ENCODE measurements at places on chromosomes 1 and 21.

DNA sequence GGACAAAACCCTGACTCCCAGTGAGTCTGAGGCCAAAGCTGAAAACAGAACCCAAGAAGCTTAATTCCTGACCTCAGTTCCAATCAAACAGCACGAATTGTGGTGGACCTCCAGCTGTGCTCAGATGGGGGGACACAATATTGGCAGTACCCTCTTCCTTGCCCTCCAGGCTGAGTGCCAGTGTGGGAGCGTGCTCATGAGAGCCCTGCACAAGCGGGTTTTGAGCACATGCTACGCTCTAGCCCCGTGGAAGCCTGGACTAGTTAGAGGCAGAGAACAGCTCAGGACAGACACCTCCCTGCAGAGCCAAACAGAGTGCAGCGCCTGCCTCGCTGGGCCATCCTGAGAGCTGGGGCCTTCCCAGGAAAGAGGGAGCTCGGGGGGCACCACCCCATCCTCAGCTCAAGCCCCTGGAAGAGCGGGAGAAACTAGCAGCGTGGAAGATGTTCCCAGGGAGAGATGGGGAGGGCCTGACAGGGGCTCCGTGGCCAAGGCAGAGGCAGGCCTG, 2.8 kb upstream of the SLC25A34 start:
- DNase-seq, result no peak

- no peak for DNase-seq
These were observed 155.8 kb upstream of the EDN2 start for GRCh38 chr1:41640141-41640751.

DNA sequence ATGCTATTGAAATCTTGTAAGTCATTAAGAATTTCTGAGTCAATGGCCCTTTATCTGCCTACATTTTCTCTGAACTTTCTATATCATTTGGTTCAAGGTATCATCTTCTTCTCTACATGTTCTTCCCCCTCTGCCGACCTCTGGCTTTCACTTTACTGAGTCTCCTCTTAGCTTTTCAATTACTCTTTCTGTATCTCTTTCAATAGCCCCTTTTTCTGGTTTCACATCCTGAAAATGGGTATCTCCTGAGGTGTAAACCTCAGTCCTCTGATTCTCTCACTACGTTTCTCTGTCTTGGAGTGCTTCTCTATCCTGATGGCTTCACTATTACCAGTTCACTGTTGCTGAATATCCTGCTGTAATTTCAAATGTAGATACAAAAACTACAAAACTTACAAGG, 98.9 kb downstream of the LYST start:
- no peak for DNase-seq

GRCh38 chr1:17141441-17142197, 22.4 kb upstream of the PADI2 start:
- no peak for DNase-seq

DNA sequence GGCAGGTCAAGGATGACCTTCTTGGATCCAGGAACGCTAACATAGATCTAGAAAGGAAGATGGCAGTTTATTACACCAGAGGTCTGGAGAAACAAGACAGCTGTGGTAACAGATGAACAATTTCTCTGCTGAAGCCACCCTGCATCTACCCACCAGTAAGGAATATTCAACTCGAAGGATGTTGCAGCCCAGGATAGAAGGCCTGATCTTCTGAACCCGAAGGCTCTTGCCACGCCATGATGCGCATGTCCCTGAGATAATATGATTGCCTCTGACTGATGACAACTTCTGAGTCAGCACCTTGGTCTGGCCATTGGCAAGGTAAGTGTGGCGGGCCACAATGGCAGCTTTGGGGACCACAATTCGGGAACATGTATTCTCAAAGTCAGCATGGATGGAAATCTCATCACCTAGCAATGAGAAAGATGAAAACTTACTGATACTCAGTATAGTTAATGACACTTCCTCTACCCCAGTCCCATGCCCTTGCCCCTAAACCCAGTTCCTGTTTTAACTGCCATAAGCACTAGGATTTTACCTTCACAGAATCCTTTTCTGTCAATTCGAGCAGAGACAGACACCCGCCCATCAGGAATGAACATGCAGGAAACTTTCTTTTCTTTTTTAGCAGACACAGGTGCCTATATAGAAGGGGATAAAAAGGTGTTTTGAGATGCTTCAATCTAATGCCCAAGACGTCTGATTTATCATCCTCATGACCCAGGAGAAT, 1.8 kb downstream of the TXNIP start:
- DNase-seq, result peak; percentile 86

- DNase-seq, result no peak
These were observed 5.0 kb downstream of the CHRNB2 start for GRCh38 chr1:154572468-154573167.

GRCh38 chr21:29078869-29079767, 5.7 kb upstream of the CCT8 start:
- DNase-seq, result peak; percentile 36

GRCh38 chr1:158016651-158017335, 23.3 kb downstream of the KIRREL1 start:
- no peak for DNase-seq

DNA sequence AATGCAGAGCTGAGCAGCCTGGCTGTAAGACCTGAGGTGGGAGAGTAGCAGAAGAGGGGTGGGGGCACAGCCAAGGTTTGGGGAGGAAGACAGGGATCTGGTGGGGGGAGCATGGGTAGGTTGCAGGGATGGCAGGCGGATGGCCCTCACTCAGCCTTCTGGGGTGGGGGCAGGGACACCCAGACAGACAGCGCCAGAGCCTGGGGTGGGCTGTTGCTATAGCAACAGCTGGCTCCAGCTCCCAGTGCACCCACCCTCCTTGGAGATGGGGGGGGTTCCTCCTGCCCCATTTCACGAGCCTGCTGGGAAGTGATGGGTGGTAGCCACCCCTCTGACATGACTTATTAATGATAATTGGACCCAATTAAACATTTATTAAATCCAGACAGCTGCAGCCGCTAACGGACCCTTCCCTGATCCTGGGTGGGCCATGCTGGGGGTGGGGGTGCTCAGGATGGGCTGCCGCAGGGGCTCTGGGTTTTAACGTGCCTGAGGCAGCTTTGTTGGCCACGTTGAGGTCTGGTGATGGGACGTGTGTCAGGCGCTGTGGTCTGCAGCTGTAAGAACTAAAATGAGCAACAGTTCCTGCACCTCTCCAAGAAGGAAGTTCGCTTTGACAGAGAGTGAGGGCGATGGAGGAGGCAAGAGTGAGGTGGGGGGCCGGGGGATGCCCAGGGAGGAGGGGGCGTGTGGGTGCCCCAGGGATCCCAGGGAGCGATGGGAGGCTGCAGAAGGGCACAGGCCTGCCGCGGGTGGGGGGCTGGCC, 19.4 kb downstream of the AGRN start:
- DNase-seq, result no peak

- DNase-seq, result no peak
These were observed 4.1 kb downstream of the NTRK1 start for GRCh38 chr1:156864796-156865195.

- DNase-seq, result no peak
These were observed 74.0 kb upstream of the DEPDC1 start for GRCh38 chr1:68570871-68571270.

GRCh38 chr1:83905315-83905907, 93.5 kb downstream of the TTLL7 start:
- peak; percentile 31 for DNase-seq

DNA sequence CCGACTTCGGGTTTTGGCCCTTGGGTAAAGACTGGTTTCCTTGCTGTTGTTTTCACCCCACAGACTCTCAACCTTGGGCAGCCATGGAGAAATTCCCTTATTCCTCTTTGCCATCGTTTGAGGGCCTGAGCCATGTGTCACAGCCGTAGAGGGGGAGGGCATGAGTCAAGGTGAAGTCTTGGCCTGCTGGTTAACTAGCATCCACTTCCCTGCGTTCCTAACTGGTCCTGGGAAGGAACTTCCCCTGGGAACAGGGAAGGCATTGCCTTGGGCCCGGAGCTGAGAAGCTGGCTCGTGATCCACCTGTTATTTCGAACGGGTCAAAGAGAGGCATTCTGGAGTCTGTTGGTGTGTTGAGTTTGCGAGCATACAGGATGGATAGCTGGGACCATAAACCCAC, 464.9 kb downstream of the CAMTA1 start:
- DNase-seq, result no peak

DNA sequence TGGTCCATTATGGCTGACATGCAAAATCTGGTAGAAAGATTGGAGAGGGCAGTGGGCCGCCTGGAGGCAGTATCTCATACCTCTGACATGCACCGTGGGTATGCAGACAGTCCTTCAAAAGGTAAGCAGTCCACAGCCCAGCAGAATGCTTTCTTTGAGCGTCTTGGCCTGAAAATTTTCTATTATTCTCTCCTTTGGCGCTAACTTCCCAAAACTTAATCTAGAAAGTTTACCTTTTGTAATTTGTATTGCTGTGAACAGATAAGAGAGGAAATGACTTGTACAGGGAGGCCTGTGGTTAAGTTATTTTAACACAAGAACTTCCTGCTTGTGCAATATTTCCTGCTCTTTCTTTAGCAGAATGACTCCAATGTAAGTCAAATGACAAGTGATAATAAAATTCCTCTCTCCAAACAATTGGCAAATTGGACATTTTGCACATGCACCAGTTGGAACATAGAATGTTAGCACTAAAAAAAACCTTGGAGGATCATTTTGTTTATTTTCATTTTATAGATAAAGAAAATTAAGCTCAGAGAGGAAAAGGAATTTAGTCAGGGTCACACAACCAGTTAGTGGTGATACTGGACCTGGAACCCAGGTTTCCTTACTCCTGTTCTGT, 18.9 kb downstream of the CAP1 start:
- no peak for DNase-seq

DNA sequence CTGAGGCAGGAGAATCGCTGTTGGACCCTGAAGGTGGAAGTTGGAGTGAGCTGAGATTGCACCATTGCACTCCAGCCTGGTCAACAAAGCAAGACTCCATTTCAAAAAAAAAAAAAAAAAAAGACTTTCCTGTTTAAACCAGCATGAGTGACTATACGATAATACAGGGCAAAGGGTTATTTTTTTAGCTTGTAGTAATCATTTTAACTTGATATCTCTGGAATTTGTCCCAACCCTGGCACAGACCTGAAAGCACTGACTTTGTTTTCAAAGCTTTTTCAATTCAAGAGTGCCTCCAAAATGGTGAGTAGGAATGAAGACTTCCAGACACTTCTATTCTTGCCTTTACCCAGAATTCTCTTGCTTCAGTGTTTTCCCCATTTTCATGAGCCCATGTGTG, 4.4 kb upstream of the TMCO2 start:
- no peak for DNase-seq

DNA sequence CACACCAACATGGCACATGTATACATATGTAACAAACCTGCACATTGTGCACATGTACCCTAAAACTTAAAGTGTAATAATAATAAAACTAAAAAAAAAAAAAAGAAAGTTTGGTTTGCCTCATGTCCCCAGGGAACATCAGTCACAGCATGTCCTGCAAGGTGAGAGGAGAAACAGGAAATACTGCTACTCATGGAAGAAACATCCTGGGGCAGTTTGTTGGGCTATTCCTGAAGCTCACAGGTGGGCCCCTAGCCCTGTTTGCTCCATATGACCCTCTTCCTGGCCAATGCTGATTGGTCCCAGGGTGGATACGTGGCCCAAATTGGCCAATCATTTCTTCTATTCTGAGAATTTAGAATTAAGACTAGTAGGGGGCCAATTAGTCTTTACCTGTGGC, 103.4 kb upstream of the ADAR start:
- DNase-seq, result no peak

- no peak for DNase-seq
These were observed 5.6 kb upstream of the ERO1B start for GRCh38 chr1:236287356-236287755.

DNA sequence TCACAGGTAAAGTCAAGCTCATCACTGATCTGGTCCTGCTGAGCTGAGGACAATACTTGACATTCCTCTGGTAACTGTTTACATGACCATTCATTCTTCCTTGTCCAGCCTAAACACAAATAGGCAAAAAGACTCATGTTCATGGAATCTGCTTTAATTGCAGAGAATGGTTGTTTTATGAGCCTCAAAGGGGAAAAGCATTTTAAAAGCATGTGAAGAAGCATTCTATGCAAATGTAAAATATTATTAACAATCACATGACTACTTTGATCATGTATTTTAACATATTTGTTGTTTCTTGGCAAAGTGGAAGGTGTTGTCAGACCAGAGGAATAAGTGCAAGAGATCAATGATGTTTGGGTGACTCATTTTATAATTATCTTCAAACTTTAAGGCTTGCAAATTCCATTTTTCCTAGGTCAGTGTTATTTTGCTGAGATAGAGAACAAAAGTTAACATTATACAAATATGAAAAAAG, 133.7 kb downstream of the RUNX1 start:
- DNase-seq, result no peak

- DNase-seq, result no peak
These were observed 27.5 kb downstream of the SLX9 start for GRCh38 chr21:44967082-44968047.

DNA sequence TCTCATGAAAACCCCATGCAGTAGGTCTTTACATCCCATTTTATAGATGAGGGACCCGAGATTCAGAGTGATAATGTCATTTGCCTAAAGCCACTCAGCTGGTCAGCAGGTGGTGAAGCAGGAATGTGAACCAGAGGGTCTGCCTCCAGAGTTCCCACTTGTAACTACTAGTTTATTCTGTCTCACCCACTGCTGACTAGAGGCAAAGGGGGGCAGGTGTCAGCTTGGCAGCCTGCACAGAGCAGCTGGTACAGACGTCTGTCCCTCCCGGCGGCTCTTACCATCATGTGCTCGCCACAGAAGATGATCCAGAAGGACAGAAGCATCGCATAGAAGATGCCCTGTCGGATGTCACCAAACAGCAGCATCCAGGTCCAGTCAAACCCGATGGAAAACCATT, 82.4 kb downstream of the WLS start:
- DNase-seq, result no peak

GRCh38 chr1:94259635-94260289, 22.4 kb upstream of the ARHGAP29 start:
- DNase-seq, result no peak

- no peak for DNase-seq
These were observed 37.3 kb upstream of the LBR start for GRCh38 chr1:225464851-225465792.

DNA sequence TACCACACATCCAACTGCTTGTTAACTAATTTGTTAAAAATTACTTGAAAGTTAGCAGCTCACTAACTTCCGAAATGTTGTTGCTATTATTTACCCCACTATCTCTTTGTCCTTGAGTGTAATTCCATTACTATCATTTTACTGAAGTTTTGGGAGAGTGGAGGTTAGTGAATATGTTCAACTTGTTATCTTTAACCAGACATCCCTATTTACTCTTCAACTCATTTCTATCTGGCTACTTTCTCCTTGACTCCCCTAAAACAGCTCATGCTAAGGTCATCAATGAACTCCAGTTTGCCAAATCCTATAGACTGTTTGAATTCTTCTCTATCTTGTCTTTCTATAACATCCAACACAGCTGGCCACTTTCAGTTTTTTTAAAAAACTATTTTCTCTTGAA, 4.3 kb upstream of the C1orf116 start:
- DNase-seq, result no peak

- no peak for DNase-seq
These were observed 72.0 kb downstream of the MIS18A start for GRCh38 chr21:32206631-32207405.

Data from hematopoietic multipotent progenitor cell treated with erythropoietin and hydrocortisone succinate and interleukin-3 and kit ligand, for 17 days (in vitro differentiated cells).